ENCODE measurements at places on chromosomes 6 and 20.
A peak's percentile ranks its signal among the peaks of the same experiment; 100 is the strongest.

- DNase-seq: no peak
Observed at GRCh38 chr6:15962449-15962764, 166.5 kb upstream of the MYLIP start.

GRCh38 chr6:75210885-75211739, 5.3 kb upstream of the COL12A1 start:
- DNase-seq: peak; percentile 62

DNA sequence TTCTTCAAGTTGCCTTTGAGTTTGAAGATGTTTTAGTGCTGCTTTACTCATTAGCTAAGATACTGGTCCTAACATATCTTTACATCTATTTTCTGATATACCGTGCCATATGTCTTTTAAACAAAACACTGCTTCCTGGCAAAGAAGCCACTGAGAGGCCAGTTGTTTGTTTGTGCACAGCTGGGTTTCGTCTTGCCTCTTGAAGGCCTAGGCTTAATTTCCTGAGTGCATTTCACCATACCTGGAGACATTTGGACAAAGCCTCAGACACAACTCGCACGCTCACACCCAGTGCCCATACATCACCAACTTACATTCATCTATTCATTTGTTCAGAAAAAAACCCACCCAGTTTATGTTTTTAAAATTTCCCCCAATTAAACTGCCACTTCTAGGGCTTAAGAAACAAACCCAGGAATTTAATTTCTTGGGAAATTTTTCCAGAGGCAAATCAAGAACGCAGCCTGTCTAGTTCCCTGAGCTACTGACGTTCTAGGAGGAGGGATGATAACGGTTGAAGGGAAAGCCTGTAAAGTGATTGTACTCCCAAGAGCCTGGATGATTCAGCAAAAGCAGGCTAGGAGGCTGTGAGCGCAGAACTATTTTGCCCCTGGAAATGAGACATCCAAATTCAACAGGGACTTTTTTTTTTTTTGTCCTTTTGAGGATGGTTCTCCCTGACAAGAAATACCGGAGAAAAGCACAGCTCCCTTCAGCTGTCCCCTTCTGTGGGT, 77.7 kb downstream of the OLIG3 start:
- DNase-seq: peak; percentile 13

DNA sequence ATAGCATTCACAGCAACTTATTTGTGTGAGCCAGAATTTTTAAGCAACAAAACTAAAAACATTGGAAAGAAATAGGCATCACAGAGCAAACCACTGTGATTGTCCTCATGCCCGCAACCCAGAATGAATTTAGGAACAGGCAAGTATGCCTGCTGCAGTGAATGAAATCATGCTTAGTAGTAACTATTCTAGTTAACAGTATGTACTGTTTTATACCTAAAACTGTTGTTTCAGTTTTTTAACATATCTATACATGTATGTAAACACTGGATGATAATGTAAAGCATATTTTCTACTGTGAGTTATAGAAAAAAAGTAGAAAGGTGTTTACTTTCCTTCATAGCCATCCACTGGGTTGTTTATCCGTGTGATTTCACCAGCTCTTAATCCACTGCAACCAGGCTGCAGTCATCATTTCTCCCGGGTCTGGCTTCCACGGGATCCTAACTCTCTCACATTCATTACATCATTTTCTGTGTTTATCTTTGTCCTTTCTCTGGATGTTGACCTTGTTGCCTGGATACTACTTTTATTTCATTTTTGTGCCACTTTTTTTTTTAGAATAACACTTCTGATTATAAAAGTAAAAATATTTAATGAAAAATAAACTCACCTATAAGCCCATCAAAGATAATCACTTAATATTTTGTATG, 3.6 kb upstream of the ARFGEF3 start:
- DNase-seq: no peak

GRCh38 chr6:159390381-159390780, 221.2 kb downstream of the FNDC1 start:
- DNase-seq: no peak

- DNase-seq: peak; percentile 80
Observed at GRCh38 chr6:53986721-53987521, 124.3 kb upstream of the MLIP start.

GRCh38 chr20:35558451-35558850, 16.6 kb downstream of the ERGIC3 start:
- no peak for DNase-seq

DNA sequence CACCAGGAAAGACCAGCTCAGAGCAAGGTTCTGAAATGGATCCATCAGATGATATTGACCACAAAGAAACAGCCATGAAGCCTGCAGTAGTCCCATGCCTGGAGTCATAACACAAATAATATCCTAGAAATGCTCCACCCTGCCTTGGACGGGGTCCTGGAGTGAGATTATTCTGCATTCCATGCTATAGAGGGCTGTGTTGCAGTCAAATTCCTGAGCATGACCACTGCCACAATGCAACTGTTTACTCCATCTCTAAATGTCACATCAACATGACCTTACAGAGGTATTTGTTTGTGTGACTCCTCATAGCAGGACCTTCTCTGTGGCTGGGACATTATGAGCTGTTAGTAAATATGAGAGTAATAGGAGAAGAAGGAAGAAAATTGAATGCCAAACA, 257.5 kb upstream of the TCF21 start:
- DNase-seq: no peak

- no peak for DNase-seq
Observed at GRCh38 chr6:143158113-143158581, 97.5 kb downstream of the AIG1 start.

- no peak for DNase-seq
Observed at GRCh38 chr20:36815454-36816091, 42.0 kb upstream of the DSN1 start.

- DNase-seq: no peak
Observed at GRCh38 chr6:88008411-88008810, 39.2 kb upstream of the SPACA1 start.

- no peak for DNase-seq
Observed at GRCh38 chr6:137970368-137970767, 103.3 kb downstream of the TNFAIP3 start.

GRCh38 chr6:52933778-52934177, 24.3 kb upstream of the GSTA3 start:
- DNase-seq: no peak

All from NCI-H524 (cell line).